ENCODE measurements at places on chromosomes 11 and 22.
A peak's percentile ranks its signal among the peaks of the same experiment; 100 is the strongest.

DNA sequence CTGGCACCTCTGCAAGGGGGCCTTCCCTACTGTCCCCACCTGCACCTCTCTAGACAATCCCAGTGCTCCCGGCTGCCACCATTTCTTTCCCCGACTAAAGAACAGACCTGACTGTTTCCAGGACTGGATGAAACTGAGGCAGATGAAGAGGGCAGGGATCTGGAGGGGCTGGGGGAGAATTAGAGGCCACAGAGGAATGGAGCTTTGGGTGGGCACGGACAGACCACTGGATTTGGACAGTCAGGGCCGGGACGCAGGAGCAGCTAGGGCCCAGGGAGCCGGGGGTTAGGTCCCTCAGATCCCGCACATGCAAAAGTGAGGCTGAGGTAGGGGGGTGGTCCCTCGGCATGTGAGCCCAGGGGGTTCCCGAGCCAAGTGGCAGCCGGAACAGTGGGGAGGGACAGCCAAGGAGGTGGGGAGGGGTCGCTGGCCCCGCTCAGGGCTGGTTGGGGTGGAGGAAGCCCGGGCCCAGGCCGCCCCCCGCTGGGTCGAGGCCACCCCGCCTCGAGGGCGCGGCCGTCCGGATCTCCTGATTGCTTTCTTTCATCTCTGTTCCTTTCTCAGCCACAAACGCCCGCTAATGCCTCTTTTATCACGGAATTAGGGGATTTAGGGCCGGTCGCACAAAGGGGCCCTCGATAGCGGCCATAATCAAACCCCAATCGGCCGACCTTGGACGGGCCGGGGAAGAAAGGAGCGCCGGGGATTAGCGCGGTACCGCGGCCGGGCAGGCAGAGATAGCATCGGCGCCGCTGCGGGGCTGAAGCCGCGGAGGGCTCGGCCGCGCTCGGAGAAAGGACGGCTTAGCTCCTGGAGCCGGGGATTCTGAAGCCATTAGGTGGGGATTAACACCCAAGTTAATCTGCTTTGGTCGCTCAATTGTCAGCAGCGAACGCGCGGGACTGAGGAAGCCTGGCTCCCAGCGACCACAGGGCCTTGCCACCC, 9.3 kb downstream of the SLC25A1 start:
- no peak for DNase-seq

DNA sequence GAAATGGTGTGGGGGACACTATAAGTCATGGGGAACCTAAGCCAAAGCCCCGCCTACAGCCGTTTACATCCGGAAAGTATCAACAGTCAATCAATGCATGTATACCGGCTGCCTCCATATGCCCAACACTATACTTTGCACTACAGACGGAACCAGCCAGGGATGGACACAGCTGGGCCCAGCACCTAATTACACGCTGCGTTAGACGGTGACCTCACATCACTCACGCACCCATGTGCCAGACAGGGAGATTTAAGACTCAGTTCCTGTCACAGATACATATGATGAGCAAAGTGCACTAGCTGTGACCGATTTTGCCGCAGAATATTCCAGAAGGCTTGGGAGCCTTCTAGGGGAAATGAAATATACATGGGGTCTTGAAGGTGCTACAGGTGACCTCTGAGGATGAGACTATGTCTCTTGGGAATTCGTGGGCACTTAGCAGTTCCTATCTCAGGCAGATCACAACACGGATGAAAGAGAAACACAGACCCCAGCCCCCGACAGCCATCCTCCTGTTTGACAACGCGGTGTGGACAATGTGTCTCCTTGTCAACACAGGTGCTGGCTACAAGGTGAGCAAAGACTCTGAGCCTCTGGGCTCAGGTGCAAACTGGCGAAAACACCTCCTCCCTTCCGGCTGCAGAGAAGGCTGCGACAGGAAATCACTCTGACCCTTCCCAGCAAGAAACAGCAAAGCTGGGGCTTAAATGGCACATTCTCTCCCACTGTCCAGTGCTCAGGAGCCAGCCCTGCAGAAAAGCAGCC, 8.0 kb downstream of the AHNAK start:
- no peak for DNase-seq

DNA sequence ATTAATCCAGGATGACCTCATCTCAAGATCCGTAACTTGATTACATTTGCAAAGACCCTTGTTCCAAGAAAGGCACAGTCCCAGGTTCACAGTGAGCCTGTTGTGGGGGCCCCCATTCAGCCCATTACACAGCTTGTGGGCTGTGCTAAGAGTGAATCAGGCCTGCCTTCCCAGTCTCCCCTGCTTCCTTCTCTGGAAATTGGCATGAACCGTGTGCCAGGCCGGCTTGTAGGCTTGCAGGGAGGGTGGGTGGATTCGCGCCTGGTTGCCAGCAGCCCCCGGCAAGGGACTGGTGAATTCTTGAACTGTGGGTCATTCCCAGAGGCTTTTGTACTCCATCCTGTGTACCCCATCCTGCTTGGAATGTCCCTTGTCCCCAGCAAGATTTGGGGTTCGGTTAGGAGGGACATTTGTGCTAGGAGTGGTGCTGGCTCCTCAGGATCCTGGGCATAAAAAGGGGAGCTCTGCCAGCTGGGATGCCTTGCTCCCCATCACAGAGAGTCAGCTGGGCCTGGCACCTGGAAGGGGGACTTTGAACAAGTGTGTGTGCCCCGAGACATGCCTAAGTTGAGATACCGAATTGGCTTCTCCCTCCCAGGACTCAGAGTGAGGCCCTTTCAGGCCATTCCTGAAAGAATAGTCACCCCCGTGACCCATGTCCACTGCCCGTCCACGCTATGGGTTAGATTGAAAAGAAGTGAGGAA, 818.2 kb downstream of the BRD1 start:
- DNase-seq = no peak

GRCh38 chr11:43823316-43823715, 57.3 kb upstream of the ALKBH3 start:
- no peak for DNase-seq

DNA sequence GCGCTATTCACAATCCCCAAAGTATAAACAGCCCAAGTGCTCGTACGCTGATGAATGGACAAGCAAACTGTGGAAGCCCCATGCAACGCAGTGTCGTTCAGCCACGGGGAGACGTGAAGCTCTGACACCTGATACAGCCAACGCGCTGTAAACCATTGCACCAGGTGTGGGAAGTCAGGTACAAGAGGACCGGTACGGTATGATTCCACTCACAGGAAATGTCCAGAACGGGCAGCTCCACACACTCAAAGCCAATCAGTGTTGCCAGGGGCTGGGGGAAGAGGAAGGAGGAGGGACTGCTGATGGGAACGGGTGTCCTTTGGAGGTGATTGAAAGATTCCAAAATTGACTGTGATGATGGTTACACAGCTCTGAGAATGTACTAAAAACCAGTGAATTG, 64.5 kb downstream of the BRD1 start:
- DNase-seq = no peak

DNA sequence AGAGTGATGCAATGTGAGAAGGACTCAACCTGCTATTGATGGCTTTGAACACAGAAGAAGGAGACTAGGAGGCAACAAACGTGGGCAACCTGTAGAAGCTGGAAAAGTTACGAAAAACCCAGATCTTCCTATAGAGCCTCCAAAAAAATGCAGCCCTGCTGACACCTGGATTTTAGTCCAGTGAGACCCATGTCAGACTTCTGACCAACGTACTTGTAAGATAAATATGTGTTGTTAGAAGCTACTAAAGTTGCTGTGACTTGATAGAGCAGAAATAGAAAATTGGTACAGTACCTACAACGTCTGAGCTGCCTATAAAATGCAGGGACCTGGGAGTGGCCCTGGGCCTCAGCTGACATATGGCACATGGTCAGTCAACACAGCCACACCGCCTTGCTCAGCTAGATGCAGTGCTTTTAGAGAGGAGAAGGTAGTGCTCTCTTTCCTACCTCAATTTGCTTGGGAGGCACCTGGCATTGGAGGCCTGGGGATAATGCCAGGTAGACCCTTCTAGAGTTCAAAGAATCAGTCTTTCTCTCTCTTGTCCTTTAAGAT, 97.4 kb downstream of the ARL14EP start:
- DNase-seq = no peak

GRCh38 chr11:70080763-70081162, 2.6 kb downstream of the ANO1 start:
- no peak for DNase-seq

DNA sequence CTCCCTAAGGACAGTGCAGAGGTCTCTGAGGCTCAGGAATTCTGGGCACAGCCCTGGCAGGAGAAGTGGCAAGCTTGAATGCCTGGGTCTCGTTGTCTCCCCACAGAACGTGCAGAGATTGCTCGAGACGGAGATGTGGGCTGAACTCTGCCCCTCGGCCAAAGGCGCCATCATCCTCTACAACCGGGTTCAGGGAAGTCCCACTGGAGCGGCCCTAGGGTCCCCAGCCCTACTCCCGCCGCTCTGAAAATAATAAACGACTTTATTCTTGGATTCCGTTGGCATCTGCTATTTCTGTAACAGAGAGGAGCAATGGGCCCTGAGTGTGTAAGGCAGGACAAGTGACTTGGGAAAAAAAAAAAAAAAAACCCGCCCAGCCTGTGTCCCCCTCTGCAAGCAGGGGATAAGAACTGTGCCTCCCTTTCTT, 591 bp upstream of the DNAJC4 start:
- DNase-seq = no peak

DNA sequence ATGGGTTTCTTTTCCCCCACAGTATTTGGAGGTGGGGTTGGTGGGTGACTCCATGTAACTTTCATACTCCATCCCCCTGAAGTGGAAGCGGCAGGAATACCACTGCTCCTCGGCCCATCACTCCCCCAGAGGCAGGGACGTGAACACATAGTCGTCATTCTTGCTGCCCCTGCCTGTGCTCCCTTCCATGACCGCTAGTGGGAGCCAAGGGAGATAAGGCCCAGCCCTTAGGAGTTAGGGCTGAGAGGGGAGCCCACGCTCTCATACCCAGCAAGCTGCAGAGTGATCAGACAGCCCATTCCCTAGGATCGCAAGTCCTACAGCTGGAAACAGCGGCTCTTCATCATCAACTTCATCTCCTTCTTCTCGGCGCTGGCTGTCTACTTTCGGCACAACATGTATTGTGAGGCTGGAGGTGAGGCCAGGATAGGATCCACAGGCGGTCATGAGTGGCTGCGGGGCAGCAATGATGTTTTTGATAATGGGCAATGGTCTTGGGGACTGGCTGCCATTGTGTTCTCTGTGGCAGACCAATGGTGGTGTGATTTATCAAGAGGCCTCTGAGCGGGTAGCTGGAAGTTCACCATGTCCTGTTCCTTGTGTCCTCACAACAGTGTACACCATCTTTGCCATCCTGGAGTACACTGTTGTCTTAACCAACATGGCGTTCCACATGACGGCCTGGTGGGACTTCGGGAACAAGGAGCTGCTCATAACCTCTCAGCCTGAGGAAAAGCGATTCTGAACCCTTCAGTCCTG, 15.9 kb downstream of the RHOG start:
- peak; percentile 76 for DNase-seq

- DNase-seq = no peak
These were observed 382.2 kb upstream of the ANO5 start for GRCh38 chr11:21810650-21811049.

DNA sequence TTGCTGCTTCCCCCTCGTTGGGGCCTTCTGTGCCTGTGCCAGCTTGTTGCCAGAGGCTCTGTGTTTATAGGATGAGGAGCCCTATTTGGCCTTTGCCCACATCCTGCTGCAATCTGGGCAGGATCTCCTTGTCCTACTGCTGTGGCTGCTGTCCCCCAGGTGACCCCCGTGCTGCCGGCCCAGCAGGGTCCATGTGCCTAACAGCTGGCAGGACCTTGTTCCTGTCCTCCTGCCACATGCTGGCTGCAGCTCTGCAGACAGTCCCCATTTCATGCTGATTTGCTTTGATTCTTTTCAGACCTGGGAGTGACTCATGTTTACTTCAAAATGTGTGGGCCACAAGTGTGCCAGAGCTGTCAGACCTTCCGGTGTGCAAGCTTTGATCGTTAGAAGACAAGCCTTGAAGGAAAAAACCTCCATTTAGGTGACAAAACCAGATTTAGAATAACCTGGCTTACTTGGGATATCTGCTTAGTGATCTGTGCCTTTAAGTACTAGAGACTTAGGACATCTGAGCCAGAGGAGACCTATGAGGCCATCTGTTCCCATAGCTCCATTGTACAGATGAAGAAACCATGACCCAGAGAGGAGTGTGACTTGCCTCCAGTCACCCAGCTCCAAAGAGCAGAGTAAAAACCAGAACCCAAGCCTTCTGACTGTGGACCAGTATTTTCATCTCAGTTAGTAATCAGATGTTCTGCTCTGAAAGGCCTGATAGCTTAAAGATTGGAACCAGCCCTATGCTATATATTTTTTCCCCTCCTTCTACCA, 11.1 kb downstream of the NAV2 start:
- peak; percentile 23 for DNase-seq

DNA sequence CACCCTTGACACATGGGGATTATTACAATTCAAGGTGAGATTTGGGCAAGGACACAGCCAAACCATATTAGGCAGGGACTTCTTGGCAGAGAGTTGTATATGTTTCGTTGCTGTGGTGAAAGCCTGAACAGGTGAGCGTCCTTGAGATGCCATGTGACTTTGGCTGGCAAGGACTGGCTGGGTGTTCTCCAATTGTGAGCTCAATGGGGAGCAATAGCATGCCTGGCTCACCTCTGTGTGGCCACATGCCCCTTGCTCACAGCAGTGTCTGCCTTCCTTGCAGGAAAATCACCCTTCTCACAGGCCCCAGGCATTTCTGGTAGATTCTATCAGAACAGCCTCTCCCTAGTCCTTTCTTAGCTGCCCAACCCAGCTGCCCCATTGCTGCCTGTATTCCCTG, 105.5 kb downstream of the PARVA start:
- no peak for DNase-seq

DNA sequence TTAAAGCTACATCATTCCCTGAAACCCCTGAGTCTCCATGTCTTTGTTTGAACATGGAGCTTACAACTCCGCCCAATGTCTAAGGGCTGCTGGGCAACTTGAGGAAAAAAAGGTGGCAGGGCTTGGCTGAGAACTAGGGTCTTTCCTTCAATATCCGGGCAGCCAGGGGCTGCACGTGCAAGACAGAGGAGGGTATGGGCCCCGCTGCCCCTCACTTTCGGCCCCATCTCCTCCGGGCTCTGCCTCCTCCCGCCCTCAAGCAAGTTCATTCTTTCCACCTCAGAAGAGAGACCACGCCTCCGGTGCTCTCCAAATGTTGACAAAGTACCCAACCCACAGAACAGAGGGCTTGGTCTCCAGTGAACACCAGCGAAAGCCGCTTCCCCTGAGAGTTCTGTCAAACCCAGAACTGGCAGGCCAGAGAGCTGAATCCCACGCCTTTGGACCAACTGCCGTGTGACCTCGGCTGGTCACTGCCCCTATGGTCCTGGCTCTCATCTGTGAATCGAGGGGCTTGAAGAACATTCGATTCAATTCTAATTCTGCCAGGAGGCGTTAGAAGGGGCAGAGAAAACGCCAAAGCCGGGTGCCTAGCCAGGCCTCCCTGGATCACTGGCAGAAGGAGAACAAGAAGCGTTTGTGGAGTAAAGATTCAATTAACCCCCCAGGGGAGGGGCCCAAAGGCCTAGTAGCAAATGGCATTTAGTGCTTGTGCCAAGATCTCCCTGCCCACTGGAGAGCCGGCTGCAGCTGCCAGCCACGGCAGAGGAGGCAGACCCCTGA, 7.3 kb downstream of the PDGFB start:
- DNase-seq = no peak

Measured in T-helper 9 cell (primary cell).